A549 (cell line): ENCODE measurements at places on chromosomes 1 and 21.

GRCh38 chr1:43779805-43780403, 72.6 kb downstream of the ST3GAL3 start:
- no peak for DNase-seq

GRCh38 chr1:29860056-29860455, 623.7 kb downstream of the PTPRU start:
- DNase-seq, result no peak

GRCh38 chr1:5891137-5891536, 101.1 kb downstream of the NPHP4 start:
- no peak for DNase-seq

DNA sequence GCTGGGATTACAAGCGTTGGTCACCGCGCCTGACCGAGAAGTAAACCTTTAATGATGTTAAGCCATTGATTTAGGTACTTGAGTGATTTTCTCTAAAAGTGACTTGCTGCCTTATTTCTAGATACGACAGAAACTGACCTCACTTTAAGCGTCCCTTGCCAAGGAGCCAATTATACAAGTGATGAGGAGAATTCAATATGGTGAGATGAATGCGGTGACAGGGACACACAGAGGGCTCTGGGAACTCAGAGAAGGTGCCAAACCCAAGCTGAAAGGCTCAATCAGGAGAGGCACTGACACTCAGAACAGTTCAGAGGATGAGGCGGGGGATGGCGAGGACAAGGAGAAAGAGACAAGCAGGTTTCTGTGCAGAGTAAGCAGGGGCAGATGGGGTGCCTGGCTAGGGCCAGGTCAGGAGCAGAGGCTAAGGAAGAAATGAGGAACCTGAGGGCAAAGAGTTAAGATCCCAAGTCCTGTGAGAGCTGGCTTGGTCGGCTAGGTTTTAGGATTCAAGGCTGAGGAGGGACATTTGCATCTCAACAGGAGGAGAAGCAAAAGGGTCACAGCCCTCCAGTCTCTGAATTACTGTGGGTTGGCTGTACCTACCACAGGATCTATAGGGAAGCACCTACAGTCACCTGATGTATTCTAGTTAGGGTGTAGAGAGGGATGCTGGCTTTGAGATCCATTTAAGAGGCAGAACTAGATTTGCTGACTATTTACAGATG, 83.2 kb upstream of the USP24 start:
- DNase-seq, result no peak

DNA sequence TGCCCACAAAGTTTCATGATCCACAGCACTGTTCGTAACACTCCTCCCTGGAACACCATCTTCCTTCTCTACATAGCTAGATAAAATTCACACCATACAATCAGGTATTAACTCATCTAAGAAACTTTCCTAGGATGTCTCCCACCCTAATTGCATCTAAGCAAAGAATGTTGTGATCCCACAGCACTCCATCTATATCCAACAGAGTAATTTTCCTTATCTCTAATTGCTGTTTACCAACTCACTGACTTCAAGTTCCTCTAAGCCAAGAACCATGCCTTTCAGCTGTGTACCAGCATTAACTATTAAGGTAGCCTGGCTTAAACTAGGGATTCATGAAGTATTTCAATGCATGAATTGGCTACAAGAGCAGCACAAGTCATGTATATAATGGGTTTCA, 114.2 kb downstream of the SIPA1L2 start:
- no peak for DNase-seq

DNA sequence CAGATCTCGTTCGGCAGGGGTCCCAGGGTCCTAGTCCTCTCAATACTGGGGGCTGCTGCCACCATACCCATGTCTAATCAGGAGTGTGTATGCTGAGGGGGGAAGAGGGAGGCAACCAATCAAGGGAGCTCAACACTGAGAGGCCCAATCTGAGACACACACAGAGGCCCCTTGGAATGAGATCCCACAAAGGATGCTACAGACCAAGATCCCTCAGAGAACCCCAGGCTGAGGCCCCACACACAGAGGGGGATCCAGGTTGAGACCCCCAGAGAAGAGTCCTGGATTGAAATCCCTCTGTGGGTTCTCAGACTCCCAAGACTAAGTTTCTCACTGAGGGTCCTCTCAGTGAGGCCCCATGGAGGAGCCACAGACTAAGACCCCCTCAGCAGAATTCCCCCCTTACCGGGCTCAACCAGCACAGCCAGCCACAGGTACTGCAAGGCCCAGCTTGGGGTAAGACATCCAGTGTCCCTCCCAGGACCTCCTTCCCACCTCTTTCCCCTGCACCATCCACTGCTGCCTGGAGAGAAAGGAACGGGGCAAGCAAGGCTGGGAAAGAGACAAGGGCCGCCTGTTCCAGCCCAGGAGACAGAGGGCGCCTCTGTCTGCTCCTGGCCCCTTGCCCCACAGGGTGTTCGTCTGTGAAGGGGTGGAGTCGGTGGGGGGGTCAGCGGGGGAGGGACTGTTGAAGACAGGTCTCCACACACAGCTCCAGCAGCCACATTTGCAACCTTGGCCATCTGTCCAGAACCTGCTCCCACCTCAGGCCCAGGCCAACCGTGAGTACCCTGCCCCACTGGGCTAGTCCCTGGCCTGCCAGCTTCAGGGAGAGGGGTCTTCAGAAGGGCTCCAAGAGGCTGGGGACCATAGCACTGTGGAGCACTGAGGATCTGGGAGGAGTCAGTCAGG, at the start of gene S100A1:
S100A1 (plus strand) TSS at position 720 of the 912 bp plus-strand sequence. CDS start 2,088 bp downstream, outside the sequence.
- no peak for DNase-seq

DNA sequence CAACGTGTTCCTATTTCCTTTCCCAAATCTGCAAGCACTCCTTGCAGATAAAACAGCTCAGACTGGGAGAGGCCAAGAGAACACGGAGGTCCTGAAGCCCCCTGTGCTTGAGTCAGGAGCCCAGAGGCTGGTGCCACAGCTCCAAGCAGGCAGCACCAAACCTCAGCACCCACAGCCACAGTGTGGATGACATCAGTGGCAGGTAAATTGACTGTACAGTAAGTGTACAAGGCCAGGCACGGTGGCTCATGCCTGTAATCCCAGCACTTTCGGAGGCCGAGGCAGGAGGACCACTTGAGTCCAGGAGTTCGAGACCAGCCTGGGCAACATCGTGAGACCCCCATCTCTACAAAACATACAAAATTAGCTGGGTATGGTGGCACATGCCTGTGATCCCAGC, 1.9 kb upstream of the COL6A1 start:
- no peak for DNase-seq

DNA sequence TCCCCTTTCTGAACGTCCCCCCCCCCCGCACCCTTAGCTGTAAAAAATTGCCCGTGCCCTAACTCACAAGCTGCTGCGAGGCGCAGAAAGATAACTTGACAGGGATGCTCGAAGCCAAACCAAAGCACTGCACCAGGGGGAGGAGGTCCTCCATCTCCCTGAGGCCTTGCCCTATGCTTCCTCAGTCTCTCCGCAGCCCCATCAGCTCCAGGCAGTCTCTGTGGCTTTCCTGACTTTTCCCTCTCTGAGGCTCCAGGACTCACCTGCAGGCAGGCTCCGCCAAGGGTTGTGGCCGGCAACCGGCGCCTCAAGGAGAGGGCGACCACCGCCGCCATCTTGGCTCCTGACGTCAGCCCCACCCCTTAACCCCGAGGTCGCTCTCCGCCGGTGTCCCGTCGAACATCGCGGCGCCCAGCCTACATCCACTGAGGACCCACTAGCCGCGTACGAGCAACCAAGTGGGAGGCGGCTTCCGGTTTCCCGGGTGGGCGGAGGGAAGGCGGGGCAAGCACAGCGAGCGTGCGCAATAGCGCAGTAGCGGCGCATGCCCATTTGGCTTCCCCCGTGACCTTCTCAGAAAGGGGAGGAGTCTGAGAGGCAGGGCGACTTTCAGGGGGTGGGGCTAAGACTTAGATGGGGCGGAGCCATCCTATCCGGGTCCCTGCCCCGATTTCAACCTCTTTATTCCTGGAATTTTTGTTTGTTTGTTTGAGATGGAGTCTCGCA, at the start of gene SDHB:
SDHB (minus strand) TSS at position 348 of the 726 bp plus-strand sequence; CDS start at position 335, 13 bp downstream.
- DNase-seq, result peak; percentile 93

DNA sequence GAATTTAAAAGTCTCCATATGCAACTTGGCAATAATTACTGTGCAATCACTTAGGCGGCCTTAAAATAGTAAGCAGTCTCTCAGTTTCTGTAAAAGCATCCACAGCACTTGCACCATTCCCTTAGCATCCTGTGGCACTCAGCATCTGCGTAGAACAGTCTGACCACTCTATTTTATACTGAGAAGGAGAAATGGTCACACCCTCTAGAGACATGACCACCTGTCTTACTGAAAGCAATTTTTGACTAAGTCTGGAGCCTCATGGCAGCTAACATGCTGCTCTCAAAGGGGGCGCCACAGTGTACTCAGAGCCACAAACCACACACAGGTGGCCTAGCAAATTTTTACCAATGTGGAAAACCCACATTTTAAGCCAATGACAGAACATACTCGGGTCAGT, 62.0 kb downstream of the KCNK1 start:
- no peak for DNase-seq

GRCh38 chr21:31279986-31280385, 64.1 kb downstream of the TIAM1 start:
- DNase-seq, result no peak

GRCh38 chr1:27148591-27148990, 6.3 kb downstream of the SLC9A1 start:
- no peak for DNase-seq

- peak; percentile 2 for DNase-seq
Measured at GRCh38 chr21:27700974-27701614, 734.2 kb upstream of the ADAMTS5 start.

DNA sequence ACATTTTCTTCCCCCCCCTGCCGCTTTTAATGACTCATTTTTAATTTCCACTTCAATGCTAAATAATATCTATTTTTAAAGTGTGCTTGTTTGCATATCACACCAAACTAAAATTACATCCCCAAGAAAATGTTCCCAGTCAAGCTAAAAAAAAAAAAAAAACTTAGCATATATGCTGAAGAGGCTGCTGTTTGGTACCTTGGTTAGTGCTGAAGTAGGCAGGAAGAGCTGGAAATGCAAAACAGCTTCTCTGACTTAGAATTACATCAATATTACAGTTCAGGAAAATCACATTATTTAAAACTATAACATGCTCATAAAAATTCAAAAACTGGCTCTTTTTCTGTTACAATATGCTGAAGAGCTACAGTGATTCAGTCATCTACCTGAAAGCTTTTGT, 372.3 kb downstream of the SMYD3 start:
- no peak for DNase-seq

GRCh38 chr1:19070197-19070651, 113.7 kb upstream of the IFFO2 start:
- DNase-seq, result no peak

GRCh38 chr1:15948595-15949452, 27.1 kb downstream of the ZBTB17 start:
- no peak for DNase-seq

GRCh38 chr1:16293538-16293937, 56.6 kb upstream of the CPLANE2 start:
- DNase-seq, result no peak

DNA sequence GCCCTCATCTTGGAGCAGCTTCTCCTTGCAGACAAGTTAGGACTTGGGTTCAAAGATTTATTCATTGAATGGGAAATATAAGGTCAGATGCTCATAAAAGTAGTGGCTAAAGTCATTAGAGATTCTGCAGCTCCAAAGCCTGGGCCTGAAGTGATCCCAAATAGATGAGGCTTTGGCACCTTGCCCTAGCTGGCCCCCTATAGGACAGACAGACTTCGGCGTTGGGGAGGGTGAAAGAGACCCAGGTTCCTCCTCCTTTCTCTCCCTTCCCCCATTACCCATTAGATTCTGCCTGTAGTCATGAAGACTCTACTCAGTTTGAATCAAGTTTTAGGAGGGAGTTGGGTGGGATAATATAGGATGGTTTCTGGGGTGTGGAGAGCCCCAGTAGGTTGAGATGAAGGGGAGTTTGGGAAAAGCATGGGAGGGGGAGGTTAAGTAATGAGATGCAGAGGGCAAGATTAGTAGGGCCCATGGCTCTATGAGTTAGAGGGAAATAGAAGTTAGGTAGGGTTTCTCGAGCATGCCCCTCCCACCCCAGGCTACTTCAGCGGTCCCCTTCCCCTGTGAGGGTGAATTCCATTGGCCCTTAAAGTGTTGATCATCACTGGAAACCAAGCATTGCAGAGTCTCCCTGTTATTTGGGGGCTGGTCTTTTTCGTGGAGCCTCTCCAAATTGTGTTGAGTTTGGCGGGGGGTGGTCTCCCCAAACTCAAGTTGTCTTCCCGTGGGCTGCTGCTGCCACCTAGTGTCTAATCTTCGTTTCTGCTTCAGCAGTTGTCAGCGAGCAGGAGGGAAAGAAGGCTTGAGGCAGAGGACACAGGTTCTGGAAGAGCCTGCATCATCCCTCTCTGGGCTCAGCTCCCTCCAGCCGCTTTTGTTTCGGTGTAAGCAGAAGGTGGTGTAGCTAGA, 2.1 kb upstream of the AHDC1 start:
- DNase-seq, result peak; percentile 56

- no peak for DNase-seq
Measured at GRCh38 chr1:72010094-72010431, 272.3 kb downstream of the NEGR1 start.

DNA sequence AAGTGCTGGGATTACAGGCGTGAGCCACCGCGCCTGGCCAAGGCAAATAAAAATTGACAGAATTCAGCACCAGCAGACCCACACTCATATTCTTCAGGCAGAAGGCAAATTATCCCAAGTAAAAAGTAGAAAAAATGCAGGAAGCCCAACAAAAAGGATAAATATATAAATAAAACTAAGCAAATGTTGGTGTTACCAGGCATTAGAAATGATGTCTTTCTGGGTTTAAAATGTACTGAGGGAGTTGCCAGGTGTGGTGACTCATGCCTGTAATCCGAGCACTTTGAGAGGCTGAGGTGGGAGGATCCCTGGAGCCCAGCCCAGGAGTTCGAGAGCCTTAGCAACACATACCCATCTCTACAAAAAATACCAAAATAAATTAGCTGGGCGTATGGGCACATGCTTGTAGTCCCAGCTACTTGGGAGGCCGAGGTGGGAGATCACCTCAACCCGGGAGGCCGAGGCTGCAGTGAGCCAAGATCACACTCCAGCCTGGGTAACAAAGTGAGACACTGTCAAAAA, 6.3 kb downstream of the INTS11 start:
- no peak for DNase-seq

DNA sequence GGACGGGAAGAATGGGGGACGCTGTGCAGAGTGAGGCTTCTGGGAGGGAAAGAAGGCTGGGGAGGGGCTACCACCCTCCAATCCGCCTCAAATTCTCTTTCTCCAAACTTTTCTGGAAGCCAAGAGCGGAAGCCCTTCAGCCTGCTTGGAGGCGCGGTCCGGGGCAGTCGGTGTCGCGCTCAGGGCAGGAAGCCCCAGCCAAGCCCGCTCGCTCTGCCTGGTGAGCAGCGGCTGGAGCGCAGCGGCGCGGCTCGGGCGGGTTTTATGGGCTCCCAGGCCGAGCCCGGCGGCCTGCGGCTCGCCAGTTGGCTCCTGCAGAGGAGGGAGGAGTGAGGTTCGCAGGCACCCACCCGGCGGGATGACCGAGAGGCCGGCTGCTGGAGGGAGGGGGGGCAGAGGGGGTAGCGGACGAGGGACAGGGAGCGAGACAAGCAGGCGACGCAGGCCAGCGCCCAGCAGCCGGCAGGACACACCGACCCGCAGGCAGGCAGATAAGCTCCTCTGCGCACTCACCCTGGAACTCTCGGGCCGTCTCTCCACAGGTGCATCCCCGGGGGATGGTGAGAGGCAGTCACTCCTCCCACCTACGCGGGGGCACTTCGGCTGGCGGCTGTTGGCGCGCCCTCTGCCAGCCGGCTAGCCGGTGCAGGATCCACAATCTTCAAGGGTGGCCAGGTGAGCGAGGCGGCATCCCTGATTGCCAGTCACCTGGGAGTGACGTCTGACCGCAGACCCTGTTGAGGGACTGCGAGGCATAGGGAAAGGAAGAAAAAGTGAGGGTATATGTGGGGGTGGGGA, at the start of gene AVPR1B:
AVPR1B (minus strand) TSS at position 238 of the 798 bp plus-strand sequence. CDS start 498 bp downstream, outside the sequence.
- DNase-seq, result peak; percentile 31

- DNase-seq, result peak; percentile 81
Measured at GRCh38 chr1:193211539-193211938, 25.1 kb upstream of the B3GALT2 start.
